GM04504 (cell line): ENCODE measurements at places on chromosomes 5 and 9.

DNA sequence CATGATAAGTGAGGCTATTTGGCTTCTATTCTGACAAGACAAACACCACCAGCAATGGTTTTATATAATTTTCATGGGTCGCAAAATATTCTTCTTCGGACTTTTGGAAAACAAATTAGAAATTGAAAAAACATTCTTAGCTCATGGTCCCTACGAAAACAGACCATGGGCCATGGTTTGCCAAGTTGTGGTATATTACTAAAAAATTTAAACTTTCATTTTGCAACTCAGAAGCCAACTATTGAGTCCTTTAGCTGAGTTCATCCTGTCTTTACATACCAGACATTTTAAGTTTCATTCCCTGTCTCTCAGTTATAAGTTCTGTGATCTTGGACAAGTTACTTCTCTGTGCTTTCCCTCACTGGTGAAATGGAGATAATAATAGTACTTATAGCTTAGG, 198.1 kb downstream of the CSNK1G3 start:
- DNase-seq, result no peak

DNA sequence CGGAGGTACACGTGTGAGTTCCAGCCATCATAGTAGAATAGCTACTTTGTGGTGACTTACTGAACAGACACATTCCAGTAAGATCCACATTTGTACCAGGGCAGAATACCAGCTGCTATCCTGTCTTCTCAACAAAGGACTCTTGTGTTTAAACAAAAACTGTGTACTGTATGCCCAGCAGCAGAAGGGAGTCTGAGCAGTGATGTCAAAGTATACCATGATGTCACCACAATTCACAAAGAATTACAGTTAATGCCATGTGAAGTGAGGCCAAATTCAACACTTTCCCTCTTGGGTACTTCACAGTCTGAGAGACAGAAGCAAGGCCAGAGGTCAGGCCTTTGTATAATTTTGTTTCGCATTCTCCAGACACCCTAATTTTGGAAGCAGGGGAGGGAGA, 137.0 kb downstream of the ADAMTSL1 start:
- DNase-seq, result no peak

DNA sequence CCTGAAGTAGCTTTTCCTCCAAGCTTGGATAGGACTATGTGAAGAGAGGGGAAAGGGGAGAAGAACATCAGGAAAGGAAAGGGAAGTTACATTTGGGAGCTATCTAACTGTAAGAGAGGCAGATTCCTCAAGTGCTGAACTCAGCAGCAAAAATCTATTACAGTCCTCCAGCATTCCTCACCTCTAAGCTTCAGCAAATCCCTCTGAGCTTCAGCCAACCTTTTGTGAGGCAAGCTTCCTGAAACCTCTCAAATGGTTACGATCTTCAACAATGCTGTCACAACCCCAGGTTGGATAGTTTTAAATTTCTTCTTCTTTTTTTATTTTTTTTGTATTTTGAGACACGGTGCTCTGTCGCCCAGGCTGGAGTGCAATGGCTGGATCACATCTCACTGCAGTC, 2.5 kb upstream of the RNF38 start:
- no peak for DNase-seq

- no peak for DNase-seq
Measured at GRCh38 chr5:15555176-15555575, 55.2 kb downstream of the FBXL7 start.

- no peak for DNase-seq
Measured at GRCh38 chr5:108765647-108766046, 17.9 kb downstream of the FER start.

DNA sequence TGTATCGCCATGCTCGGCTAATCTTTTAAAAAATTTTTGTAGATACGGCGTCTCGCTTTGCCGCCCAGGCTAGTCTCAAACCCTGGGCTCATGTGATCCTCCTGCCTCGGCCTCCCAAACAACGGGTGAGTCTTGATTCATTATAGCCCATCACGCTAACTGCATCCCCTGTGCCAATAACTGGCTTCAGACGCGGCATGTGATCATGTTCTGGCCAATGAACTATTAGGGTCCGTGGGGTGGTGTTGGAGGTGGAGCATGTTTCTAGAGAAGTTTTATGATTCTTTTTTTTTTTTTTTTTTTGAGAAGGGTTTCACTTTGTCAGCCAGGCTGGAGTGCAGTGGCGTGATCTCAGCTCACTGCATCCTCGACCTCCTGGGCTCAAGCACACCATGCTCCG, 51.0 kb downstream of the FGF18 start:
- DNase-seq, result no peak

DNA sequence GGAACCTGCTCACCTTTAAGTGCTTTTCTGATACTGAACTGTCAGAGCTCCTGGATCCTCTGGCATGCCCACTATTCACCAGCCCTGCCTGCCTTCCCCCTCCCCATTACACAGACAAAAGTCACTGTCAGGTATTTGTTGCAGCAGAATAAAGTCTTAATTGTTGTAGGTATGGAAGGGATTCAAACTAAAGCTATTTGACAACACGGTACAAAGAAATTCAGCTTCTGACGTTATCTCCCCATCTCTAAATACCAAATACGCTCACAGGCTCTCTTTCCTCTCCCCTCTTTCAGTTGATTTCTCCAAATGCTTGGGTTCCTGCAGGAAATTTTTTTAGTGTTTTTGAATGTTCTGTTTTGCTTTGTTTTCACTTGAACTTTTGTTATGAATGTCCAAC, 9.3 kb upstream of the TGFBR1 start:
- no peak for DNase-seq

GRCh38 chr5:175692235-175692995, 34.5 kb downstream of the HRH2 start:
- DNase-seq, result no peak

- no peak for DNase-seq
Measured at GRCh38 chr9:88289532-88289931, 98.7 kb upstream of the SPIN1 start.

- DNase-seq, result no peak
Measured at GRCh38 chr5:116315531-116315930, 230.7 kb downstream of the COMMD10 start.

- no peak for DNase-seq
Measured at GRCh38 chr9:128551657-128552152, 682 bp upstream of the SPTAN1 start.

- no peak for DNase-seq
Measured at GRCh38 chr5:42636425-42636824, 120.2 kb upstream of the CCDC152 start.

- no peak for DNase-seq
Measured at GRCh38 chr5:132234684-132235062, 7.0 kb upstream of the P4HA2 start.

DNA sequence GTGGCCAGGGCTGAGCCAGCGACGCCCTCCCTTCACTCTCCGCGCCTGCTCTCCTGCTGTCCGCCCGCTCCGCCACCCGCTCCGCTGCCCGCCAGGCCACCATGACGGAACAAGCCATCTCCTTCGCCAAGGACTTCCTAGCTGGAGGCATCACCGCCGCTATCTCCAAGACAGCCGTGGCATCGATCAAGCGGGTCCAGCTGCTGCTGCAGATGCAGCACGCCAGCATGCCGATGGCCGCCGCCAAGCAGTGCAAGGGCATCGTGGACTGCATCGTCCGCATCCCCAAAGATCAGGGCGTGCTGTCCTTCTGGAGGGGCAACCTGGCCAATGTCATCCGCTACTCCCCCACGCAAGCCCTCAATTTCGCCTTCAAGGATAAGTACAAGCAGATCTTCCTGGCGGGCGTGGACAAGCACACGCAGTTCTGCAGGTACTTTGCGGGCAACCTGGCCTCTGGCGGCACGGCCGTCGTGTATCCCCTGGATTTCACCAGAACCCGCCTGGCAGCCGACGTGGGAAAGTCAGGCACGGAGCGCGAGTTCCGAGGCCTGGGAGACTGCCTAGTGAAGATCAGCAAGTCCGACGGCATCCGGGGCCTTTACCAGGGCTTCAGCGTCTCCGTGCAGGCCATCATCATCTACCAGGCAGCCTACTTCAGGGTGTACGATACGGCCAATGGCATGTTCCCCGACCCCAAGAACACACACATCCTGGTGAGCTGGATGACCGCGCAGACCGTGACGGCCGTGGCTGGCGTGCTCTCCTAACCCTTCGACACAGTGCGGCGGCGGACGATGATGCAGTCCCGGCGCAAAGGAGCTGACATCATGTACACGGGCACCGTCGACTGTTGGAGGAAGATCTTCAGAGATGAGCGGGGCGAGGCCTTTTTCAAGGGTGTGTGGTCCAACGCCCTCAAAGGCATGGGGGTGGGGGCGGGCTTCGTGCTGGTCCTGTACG, 1130.4 kb upstream of the ACO1 start:
- no peak for DNase-seq

- no peak for DNase-seq
Measured at GRCh38 chr5:102638912-102639652, 116.0 kb upstream of the PAM start.

GRCh38 chr9:13131416-13131815, 148.1 kb downstream of the MPDZ start:
- DNase-seq, result no peak

- DNase-seq, result no peak
Measured at GRCh38 chr5:53970475-53970874, 339.9 kb downstream of the ARL15 start.
